ENCODE measurements at places on chromosomes 4 and X. TPM values are rescaled to one million over a fixed set of nuclear protein-coding genes. Genes with fewer than 3 reads are reported as not detected.

The MAGEA4 gene
- not detected for polyA plus RNA-seq

The GATA1 gene
- not detected for polyA plus RNA-seq

The FDCSP gene
- not detected for polyA plus RNA-seq

The GPRASP1 gene
- polyA plus RNA-seq: 0.81 TPM

The PKD2 gene
- 2.4 TPM for polyA plus RNA-seq

The KIAA1210 gene
- polyA plus RNA-seq: not detected

The TMEM156 gene
- not detected for polyA plus RNA-seq

The DUX4 gene
- polyA plus RNA-seq: 0.07 TPM

The NHSL2 gene
- not detected for polyA plus RNA-seq

The G6PD gene
- polyA plus RNA-seq: 11.1 TPM

The RENBP gene
- polyA plus RNA-seq: 32.4 TPM

The CLDN22 gene
- 0.06 TPM for polyA plus RNA-seq

The VEGFC gene
- 4.3 TPM for polyA plus RNA-seq

The PHOX2B gene
- 1.4 TPM for polyA plus RNA-seq

The CSAG2 gene
- polyA plus RNA-seq: not detected

All from small intestine (tissue), 16 donors.